ENCODE measurements at places on chromosomes 5 and 9.

DNA sequence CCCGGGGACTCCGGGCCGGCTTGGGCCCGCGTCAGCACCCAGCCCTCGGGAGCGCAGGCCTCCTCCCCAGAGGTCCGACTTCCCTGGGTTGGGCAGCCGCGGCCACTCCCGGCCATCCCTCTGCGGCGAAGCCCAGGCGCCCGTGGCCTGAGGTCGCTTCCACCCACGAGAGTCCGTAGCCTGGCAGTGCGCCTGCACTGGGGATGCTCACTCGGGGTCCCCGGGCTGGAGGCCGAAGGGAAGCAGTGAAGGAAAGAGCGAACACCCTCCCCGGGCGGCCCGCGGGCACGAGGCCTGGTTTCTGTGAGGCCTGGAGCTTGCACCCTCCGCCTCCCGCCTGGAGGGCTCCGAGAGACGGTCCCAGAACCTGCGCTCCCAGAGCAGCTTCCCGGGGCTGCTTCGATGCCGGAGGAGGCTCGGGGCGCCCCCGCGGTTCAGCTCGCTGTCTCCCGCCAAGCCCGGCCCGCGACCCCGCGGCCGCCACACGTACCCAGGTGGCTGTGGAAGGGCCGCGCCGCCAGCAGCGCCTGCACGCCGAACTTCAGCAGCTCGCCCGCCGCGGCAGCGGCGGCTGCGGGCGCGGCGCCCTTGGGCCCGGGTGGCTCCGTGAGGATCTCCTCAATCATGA, 607 bp downstream of the BARX1 start:
- no peak for DNase-seq

GRCh38 chr5:60263346-60263745, 369.8 kb upstream of the PDE4D start:
- DNase-seq: no peak

DNA sequence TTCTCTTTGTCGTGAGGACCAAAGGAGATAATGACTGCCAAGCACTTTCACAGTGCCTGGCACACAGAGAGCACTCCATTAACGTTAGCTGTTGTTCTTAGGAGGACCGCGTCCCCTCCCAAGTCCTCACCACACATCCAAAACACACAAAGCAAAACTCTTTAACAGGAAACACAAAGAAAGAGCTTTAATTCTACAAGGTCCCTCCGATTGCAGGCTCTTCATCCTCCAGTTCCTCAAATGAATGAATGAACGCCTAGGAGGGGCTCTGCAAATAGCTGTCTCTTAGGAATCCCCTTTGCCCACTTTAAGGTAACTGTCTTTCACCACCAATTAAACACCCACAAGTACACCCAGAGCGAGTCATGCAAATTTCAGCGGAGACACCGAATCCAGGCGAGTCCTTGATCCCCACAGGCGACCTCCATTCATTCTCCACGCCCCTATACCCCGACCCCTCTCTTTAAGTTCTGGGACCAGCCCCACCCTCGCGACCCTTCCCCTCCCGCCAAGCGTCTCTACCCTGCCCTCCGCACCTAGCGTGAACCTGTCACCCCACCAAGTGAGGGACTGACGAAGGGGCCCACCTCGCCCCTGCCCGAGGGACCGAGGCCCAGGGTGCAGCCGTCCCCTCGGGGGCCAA, 644 bp downstream of the TSC1 start:
- no peak for DNase-seq

- DNase-seq: no peak
Observed at GRCh38 chr9:135067096-135067710, 20.3 kb upstream of the OLFM1 start.

DNA sequence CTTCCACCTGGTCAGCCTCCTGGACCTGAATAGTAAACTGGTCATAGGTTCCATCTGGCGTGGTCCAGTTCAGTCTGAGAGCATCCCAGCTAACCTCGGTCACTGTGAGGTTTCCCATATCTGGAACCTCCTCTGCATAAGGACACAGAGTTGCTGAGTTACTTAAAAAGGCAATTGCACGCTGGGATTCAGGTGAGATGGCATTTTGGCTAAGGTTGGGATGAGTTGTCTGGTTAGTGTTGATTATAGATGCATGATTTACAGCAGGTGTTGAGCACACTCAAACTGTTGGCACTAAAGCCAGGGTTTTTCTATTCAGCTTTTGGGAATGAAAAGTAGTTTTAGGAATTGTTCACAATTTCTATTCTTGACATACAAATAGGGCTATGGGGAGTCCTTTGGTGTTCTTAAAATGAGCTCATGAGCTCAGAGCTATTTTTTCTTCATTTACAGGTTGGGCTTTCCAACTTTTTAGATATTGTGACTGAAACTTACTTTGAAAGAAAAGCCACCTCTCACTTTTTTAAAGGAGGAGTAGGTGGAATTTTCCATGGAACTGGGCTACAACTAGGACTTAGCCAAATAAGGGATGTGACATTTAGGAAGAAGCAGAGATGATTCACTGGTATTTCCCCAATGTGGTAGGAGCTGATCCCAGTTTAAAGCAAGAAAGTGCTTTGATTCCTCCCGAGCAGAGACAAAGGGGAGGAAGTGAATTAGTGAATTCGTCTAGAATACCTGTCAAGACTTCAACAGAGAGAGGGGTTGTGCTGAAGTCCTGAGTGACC, 54.7 kb downstream of the TNC start:
- DNase-seq: no peak

DNA sequence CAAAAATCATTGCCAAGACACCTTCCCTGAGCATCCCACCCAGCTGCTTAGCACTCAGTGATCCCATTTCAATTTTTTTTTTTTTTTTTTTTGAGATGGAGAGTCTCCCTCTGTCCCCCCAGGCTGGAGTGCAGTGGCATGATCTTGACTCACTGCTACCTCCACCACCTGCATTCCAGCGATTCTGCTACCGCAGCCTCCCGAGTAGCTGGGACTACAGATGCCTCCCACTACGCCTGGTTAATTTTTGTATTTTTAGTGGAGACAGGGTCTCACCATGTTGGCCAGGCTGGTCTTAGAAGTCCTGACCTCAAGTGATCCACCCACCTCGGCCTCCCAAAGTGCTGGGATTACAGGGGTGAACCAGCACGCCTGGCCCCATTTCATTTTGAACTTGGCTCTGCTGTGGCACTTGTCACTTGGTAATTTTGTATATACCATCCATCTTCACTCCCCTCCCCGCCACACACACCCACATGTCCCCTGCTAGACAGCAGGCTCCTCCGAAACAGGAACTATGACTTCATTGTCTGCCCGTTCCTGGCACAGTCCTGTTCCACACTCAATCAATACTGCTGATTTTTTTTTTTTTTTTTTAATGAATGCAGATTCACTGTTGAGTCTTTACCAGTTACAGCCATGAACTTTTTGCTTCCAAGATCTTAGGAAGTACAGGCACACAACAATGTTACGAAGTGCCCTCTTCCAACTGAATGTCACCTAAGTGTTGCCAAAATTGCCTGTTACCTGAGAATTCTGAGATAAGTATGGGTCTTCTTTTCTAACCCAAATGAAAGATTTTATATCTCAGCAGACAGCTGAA, 17.3 kb upstream of the ZBTB34 start:
- DNase-seq: no peak

DNA sequence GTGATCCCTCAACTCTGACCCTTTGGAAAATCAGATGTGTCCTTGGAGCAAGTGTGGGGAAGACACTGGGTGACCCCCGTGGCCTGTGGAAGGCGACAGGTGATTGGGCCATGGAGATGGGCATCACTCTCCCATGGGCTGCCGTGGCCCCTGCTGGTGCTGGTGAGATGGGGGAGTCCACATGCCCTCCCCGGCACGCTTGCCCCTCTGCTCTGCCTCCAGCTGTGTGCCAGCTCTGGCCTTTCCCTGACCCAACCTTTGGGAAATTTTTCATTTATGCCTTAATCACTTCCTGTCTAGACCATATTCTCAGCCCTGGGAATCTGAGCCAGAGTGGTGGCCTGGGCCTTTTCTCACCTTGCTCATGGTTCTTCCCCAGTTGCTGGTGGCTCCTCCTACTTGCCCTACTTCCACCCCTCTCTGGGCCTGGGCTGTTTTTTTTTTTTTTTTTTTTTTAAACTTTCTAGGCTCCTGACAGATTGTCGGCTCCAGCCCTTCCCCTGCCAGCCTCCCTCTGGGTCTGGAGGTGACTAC, 56.6 kb downstream of the RGS3 start:
- peak; percentile 30 for DNase-seq

DNA sequence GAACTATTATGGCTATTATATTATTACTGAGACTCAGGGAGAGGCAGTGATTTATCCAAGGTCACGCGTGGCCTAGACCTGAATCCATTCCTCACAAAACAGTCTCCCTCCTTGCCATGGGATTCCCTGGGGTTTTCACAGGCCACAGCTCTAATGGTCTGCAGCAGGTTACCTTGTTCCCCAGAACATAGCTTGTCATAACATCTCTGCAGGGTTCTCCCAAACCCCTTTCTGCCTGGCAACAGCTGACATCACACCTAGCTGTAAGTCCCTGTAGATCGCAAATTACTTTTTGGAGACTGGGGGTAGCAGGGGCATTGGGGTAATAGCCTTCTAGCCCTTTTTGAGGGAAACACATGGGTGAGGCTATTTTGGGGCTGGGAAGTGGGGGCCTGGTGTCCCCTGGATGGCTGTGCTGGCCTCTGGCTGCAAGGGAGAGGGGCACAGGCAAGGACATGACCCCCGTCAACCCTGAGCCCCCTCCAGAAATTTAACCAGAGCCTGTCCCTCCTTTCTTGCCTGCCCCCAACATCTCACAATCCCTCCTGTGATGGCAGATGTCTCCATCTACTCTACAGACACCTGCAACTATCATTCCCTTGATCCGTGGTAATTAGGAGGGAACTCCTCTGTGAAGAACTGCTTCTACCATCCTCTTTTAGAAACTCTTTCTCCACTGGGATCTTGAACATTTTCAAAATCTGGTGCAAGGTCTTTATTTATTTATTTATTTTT, 1.3 kb downstream of the CD74 start:
- peak; percentile 23 for DNase-seq

GRCh38 chr5:168598639-168599038, 19.5 kb upstream of the PANK3 start:
- no peak for DNase-seq

GRCh38 chr5:9335269-9335668, 210.6 kb downstream of the SEMA5A start:
- no peak for DNase-seq

DNA sequence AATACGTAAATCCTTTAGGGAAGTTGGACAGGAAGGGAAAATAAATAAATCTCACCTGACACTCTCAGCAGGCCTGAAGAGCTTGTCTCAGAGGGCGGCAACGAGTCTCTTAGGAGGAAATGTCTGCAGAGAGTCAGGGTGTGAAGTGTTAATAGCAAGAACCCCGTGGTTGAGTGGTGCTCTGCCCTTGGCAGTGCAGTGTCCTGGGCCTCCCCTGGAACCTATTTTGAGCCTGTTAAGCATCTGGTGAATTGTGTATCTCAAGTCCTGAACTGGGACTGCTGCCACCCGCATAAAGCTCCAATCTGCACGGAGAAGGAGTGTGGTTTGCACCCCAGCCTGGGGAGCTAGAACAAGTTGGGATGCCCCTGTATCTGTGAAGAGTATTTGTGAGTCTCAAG, 211.8 kb downstream of the GOLPH3 start:
- no peak for DNase-seq

DNA sequence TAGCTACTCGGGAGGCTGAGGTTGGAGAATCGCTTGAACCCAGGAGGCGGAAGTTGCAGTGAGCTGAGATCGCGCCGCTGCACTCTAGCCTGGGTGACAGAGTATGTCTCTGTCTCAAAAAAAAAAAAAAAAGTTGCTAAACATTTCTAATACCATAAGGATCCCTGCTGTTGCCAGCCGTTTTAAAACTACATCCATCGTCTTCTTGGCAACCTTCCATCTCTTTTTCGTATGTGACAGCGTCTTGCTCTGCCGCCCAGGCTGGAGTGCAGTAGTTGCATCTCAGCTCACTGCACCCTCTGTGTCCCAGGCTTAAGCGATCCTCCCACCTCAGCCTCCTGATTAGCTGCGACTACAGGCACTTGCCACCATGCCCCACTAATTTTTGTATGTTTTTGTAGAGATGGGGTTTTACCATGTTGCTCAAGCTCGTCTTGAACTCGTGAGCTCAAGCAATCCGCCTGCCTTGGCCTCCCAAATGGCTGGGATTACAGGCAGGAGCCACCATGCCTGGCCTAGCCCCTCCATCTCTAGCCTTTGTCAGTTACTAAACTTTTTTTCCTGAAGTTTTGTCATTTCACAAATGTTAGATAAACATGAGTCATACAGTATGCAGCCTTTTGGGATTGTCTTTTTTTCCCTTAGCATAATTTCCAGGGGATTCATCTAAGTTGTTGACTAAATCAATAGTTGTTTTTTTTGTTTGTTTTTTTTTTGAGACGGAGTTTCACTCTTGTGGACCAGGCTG, 13.5 kb downstream of the NSD1 start:
- no peak for DNase-seq

DNA sequence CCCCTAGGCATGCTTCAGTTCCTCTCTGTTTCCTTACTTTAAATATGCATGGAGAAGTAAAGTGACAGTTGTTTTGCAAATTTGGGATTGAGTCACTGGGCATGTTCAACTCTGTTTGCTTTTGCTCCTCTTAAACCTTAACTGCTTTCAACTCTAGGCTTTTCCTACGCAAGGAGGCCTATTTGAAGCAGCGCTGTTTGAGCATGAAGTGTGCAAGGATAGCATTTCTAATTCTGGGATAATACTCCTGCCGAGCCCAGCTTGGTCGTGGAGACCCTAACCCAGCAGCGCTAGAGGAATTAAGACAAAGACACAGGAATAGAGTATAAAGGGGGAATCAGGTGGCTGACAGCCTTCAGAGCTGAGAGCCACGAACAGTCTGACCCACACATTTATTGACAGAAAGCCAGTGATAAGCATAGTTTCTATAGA, 803.4 kb upstream of the CDH10 start:
- DNase-seq: no peak

GRCh38 chr9:76764138-76764537, at the start of gene PCA3:
Gene PCA3, plus strand, starts transcription at chr9:76764438.
- DNase-seq: no peak

DNA sequence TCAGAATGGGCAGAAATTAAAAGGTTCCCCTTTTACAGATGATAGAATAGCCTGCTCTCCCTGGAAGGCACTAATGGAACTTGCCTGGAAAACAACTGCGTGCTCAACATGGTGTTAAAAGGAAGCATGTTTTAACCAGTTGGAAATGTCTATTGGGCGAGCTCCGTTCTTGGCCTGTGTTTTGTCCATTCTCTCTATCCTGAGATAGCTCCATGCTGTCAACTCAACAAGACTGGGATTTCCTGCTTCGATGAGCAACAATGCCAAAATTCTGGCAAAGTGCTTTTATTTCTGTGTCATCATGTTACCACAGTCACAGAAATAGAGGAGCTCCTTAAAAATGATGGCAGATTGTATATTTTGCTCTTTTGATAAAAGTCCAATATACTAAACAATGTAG, 198.3 kb downstream of the PLK2 start:
- no peak for DNase-seq

DNA sequence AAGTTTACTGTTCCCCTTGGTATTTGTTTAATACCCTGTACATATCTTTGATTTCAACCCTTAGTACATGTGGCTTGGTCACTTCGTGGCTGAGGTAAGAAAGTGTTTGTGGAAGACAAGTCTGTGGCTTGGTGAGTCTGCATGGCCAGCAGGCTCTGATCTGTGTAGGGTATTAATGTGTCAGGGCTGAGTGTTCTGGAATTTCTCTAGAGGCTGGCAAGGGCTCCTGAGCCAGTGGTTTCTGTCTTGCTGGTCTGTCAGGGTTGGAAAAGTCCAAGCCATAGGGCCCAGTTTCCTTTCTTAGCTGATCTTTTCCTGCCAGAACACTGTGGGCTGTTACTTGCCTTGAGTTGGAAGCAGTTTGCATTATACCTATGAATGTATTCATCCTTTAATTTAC, 48.0 kb upstream of the FBXL7 start:
- DNase-seq: no peak

GRCh38 chr9:28270156-28270555, 696.9 kb upstream of the C9orf72 start:
- DNase-seq: no peak

GRCh38 chr9:83962165-83962564, 17.9 kb downstream of the HNRNPK start:
- no peak for DNase-seq
